ENCODE measurements at places on chromosomes 3 and 15.

DNA sequence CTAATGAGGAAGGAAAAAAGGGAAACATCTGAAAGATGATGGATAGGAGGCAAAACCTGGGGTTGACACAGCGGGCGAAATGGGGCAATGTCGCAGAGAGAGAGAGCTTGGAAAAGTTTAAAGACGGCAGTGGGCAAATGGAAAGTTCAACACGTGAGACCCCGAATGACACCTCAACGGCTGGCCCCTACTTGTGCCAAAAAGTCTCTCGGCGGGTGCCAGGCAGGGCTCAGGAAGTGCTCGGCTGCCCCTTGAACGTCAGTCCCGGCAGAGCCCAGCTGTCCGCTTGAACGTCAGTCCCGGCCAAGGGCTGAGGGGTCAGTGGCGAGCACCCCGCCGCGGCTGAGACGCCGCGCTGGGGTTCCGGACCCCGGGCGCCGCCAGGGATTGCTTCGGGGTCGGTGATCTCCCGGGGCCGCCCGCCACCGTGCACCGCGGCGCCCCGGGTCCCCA lies 658 bp downstream of the EOGT start:
- no peak for DNase-seq

GRCh38 chr3:76943058-76943457 lies 96.8 kb upstream of the ROBO2 start:
- DNase-seq = no peak

- DNase-seq = no peak
Measured at GRCh38 chr3:194422188-194422587, 23.1 kb upstream of the GP5 start.

- no peak for DNase-seq
Measured at GRCh38 chr3:102057781-102058421, 208.6 kb downstream of the NFKBIZ start.

- no peak for DNase-seq
Measured at GRCh38 chr3:128448491-128448890, 18.2 kb downstream of the DNAJB8 start.

DNA sequence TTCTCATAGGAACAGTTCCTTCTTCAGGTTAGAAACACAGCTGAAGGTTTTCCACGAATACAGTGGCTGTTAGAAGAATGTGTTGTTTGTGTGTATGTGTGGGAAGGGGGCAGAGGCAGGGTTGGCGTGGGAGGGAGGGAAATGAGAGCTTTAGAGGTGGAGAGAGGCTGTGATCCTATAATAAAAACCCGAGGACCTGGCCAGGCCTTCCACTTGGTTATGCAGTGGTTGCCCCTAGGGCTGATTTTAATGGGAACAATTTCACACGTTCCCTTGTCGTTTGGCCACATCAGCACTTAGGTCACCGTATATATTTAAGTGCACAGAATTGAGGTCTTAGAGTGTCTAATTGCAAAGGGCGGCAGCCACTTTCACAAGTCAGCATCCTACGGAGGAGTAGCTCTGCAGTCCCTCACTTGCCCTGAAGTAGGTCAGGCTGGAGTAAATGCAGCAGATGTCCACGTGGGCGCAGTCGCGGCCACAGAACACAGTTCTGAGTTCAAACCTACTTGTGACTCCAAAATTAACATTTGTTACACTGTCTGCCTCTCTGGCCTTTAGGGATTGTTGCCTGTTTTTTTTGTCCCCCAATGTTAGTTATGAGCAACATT lies 85.6 kb downstream of the PDCD6IP start:
- DNase-seq = no peak

GRCh38 chr15:62109437-62109836 lies 42.7 kb downstream of the C2CD4A start:
- DNase-seq = no peak

GRCh38 chr15:36632226-36632625 lies 52.8 kb downstream of the CDIN1 start:
- no peak for DNase-seq

GRCh38 chr3:107416886-107417285 lies 39.6 kb downstream of the CCDC54 start:
- DNase-seq = no peak

- no peak for DNase-seq
Measured at GRCh38 chr3:127543441-127543840, 47.1 kb downstream of the TPRA1 start.

GRCh38 chr3:37453393-37454389 lies 279.3 kb upstream of the LRRFIP2 start:
- no peak for DNase-seq

DNA sequence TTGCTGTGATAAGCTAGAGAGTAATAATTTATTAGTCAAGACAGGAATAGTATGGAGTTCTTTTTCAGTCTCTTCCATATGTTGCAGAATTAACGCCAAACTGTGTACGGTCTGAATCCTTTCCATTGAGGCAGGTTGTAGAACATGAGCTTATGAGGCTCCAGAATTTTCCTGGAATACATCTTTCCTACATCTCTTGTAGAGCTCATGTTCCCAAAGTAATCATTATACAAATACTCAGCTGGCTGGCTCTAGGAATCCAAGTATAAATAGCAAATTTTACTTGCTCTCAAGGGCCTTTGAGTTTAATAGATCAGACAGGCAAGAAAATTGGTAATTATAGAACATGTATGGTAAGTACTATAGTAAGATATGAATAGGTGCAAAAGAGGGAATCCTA lies 419.4 kb downstream of the RBMS3 start:
- no peak for DNase-seq

DNA sequence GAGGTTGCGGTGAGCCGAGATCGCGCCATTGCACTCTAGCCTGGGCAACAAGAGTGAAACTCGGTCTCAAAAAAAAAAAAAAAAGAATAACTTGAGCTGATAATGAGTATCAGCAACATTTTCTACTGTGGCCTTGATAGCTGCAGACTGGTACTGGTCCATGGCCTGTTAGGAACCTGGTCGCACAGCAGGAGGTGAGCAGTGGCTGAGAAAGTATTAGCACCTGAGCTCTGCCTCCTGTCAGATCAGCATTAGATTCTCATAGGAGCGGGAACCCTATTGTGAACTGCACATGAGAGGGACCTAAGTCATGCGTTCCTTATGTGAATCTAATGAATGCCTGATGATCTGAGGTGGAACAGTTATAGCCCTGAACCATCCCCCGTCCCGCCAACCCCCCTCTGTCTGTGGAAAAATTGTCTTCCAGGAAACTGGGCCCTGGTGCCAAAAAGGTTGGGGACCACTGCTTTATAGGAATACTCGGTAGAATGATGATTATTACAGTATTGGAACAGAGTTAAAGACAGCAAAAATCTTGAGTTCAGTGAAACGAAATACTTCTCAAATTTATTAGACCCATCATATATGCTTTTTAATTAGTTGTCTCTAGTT lies 126.0 kb downstream of the ZNF609 start:
- DNase-seq = no peak
